ENCODE measurements at places on chromosomes 12 and 14.

DNA sequence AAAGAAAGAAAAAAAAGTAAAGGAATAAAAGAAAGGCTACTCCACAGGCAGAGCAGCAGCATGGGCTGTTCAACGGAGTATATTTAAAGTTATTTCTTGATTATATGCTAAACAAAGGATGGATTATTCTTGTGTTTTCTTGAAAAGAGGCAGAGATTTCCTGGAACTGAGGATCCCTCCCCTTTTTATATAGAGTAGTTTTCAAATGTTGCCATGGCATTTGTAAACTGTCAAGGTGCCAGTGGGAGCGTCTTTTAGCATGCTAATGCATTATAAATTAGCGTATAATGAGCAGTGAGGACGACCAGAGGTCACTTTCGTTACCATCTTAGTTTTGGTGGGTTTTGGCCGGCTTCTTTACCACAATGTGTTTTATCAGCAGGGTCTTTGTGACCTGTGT is 383.0 kb downstream of the PCNX1 start:
- no peak for DNase-seq

DNA sequence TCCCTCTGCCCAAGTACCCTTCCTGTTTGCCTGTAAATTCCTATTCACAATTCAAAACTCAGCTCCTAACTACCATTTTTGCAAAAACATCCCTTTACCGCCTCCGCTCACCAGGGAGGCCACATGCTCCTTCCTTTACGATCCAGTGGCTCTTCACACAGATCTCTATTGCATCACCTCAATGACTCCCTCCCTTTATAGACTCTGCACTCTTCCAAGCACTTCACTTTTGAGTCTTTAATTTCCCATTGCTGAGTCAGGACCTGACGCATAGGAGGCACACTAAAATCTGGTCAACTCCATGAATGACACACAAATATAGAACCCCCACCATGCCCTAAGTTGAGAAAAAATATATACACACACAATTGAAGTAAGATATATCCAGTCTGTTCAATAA is 45.9 kb downstream of the PPP1R13B start:
- no peak for DNase-seq

GRCh38 chr12:51848841-51849735 is 570 bp upstream of the FIGNL2 start:
- no peak for DNase-seq

DNA sequence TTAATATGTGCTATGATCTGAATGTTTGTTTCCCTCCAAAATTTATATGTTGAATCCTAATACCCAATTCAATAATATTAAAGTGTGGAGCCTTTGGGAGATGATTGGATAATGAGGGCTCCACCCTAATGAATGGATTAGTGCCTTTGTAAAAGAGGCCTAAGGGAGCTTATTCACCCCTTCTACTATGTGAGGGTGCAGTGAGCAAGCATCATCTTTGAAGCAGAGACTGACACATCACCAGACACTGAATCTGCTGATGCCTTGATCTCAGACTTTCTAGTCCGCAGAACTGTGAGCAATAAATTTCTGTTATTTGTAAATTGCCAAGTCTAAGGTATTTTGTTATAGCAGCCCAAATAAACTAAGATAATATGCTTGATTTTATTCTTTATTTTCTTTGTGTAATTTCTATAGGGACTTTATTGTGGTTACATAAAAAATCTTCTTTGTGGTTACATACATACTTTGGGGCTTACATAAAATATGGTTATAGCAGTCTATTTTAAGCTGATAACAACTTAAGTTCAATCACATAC is 131.1 kb upstream of the SLC38A2 start:
- DNase-seq: no peak

GRCh38 chr12:42059127-42059526 is 85.5 kb downstream of the GXYLT1 start:
- no peak for DNase-seq

All from NCI-H1930 (cell line).